ENCODE measurements at places on chromosomes 11 and 22.

DNA sequence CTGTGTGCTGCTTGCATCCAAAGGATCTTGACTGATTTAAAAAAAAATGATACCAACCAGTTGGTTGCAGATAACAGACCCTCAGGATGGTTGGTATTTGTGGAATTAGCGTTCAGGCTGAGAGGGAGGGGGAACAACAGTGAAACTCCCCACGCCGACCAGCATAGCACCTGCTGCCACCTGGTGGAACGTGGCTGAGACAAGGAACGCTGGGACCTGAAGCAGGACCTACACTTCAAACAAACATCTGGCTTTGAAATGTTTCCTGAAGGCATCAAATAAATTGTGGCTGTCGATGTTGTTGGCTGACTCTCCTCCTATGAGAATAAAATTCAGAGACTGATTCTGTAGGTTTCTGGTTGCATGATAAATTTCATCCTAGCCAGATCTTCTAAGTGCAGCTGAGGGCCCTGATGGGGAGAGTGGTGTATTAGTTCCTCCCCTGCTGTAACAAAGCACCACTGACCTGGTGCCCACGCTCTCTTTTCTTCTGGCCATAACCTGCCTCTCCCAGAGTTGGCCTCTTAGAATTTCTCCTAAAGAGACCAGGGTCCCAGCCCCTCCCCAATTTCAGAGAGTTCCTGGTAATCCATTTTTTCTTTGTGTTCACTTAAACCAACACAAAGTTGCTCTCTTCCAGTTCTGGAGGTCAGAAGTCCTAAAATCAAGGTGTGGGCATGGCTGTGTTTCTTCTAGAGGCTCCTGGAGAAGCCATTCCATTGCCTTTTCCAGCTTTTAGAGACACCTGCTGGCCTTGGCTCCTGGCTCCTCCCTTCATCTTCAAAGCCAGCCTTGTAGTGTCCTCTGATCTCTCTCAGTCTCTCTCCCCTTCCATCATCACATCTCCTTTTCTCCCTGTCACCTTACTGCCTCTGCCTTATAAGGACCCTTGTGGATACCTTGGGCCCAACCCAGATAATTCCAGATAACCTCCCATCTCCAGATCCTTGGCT is 17.3 kb downstream of the APOL2 start:
- peak; percentile 38 for DNase-seq

- no peak for DNase-seq
Measured at GRCh38 chr11:27571154-27571810, 64.7 kb upstream of the LIN7C start.

GRCh38 chr22:36814801-36815200 is 2.0 kb downstream of the PVALB start:
- no peak for DNase-seq

- no peak for DNase-seq
Measured at GRCh38 chr11:34773826-34774225, 142.4 kb downstream of the APIP start.

DNA sequence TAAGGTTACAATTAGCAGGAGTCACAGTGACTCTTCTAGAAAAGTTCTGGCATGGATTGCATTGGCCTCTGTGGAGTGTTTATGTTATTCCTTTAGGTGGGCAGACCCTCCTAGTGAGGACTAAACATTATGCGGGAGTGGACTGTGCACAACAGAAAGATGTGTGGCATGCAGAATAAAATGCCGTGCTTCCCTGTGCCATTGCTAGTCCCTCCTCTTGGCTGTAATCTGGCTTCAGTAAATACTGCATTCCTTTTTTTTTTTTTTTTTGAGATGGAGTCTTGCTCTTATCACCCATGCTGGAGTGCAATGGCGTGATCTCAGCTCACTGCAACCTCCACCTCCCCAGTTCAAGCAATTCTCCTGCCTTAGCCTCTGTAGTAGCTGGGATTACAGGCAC is 45.0 kb downstream of the SLC5A1 start:
- DNase-seq = no peak
